ENCODE measurements at places on chromosomes 4 and X.
A peak's percentile ranks its signal among the peaks of the same experiment; 100 is the strongest.

- no peak overlapping the region for H3K4me3 ChIP-seq
- DNase-seq, result no peak
- H3K4me1 ChIP-seq, result peaks cover 23% of the 10 kb centered on the region
Measured at GRCh38 chrX:97482666-97483300, 599.1 kb downstream of the RPA4 start.

GRCh38 chr4:184384056-184384809, 90.1 kb downstream of the IRF2 start:
- H3K27me3 ChIP-seq, result peaks cover 7% of the 10 kb centered on the region
- DNase-seq, result no peak
- H3K4me1 ChIP-seq, result peaks cover 48% of the 10 kb centered on the region
- H3K4me3 ChIP-seq, result no peak overlapping the region

- H3K4me3 ChIP-seq, result no peak overlapping the region
- no peaks in the 10 kb centered on the region for H3K27me3 ChIP-seq
- peaks cover 22% of the 10 kb centered on the region for H3K4me1 ChIP-seq
- DNase-seq, result no peak
Measured at GRCh38 chr4:94635177-94635576, 122.6 kb upstream of the BMPR1B start.

DNA sequence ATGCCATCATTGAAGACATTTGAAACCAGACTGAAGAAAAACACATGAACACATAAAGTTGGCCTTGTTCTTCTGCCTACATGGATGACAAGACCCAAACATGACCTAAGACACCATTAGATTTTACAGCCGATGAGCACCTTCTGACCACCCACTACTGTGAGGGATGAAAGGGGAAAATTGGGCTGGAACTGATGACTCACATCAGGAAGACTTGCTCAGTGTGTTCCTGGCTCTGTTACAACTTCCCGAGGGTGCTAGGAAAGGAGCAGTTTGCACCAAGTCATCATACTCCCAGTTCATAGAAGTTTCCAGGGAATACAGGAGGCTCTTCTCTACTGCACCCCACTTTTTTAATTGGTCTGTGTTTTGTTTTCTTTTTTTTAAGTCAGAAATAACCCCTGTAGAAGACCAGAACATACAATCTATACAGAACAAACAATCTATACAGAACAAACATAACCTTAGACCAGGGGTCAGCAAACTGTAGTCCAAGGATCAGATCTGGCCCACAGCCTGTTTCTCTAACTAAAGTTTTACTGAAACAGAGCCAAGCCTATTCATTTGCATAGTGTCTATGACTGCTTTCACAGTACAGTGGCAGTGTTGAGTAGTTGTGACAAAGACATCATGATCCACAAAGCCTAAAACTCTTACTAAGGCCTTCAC, 25.3 kb downstream of the BTC start:
- DNase-seq, result no peak
- H3K36me3 ChIP-seq, result no peaks in the 10 kb centered on the region

GRCh38 chr4:141210168-141210567, 10.5 kb upstream of the ZNF330 start:
- DNase-seq, result no peak
- H3K27me3 ChIP-seq, result peaks cover 5% of the 10 kb centered on the region
- H3K27ac ChIP-seq, result no peak overlapping the region
- no peaks in the 10 kb centered on the region for H3K36me3 ChIP-seq
- no peaks in the 10 kb centered on the region for H3K4me1 ChIP-seq
- H3K4me3 ChIP-seq, result no peak overlapping the region

GRCh38 chr4:142645475-142646108, 200.5 kb downstream of the INPP4B start:
- no peaks in the 10 kb centered on the region for H3K27me3 ChIP-seq
- H3K4me3 ChIP-seq, result no peak overlapping the region
- H3K36me3 ChIP-seq, result peaks cover 13% of the 10 kb centered on the region

DNA sequence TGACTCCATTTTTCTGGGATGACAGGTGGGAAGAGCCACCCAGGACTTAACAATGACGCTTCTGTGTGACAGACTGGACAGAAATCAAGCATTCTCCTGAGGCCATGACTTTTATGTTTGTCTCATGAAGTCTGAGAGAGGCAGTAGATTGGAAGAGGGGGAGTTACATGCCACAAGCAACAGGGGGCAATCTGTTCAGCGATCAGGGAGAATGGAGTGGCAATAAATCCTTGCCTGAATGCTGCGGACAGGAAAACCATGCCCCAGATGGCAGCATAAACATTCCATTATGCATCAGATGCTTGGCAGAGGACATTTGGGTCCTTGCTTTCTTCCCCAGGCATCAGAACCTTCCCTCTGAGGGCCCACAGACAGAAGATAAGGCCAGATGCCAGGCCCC, 312.4 kb upstream of the DIPK2B start:
- DNase-seq, result no peak
- no peaks in the 10 kb centered on the region for H3K36me3 ChIP-seq
- no peak overlapping the region for H3K27ac ChIP-seq
- no peak overlapping the region for H3K4me3 ChIP-seq
- H3K4me1 ChIP-seq, result peaks cover 35% of the 10 kb centered on the region
- H3K27me3 ChIP-seq, result no peaks in the 10 kb centered on the region

GRCh38 chr4:7398104-7398423, 36.7 kb downstream of the PSAPL1 start:
- no peaks in the 10 kb centered on the region for H3K36me3 ChIP-seq
- no peak overlapping the region for H3K4me3 ChIP-seq
- peaks cover 49% of the 10 kb centered on the region for H3K4me1 ChIP-seq
- H3K27me3 ChIP-seq, result peaks cover 3% of the 10 kb centered on the region
- DNase-seq, result no peak

DNA sequence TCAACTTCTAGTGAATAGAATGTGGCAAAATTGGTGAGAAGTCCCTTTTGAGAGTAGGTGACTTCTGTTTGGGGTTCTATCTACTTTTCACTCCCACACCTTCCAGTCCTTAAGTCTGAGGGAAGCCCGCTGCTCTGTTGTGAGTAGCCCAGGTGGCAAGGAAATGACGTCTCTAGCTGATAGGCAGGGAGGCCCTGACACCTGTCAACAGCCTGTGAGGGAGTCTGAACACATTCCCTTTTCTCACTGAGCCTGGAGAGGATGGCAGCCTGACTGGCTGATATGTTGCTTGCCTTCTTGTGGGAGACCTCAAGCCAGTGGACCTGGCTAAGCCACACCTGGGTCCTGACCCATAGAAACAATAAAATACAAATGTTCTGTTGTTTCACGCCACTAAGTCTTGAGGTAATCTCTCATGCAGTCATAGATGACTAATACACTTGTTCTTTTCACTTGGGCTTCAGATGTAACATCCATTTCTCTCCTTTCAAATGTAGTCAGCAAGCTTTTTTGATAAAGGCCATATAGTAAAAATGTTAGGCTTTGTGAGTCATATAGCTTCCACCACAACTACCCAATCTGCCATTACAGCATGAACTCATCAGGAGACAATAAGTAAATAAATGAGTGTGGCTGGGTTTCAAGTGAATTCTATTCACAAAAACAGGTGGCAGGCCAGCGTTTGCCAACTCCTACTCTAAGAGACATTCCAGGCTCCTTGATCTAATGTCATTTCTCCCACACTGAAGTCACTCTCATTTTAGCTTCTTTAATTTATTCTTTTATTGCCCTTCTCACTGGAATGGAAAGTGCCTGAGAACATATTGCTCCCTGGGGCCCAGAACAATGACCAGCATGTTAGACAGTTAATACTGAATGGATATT, 265.1 kb upstream of the MAD2L1 start:
- H3K27ac ChIP-seq, result peak overlapping the region; percentile 30
- DNase-seq, result peak; percentile 30
- peaks cover 20% of the 10 kb centered on the region for H3K4me1 ChIP-seq
- peaks cover 3% of the 10 kb centered on the region for H3K27me3 ChIP-seq
- no peak overlapping the region for H3K4me3 ChIP-seq

GRCh38 chr4:168162604-168163003, 70.3 kb downstream of the ANXA10 start:
- no peaks in the 10 kb centered on the region for H3K4me1 ChIP-seq
- H3K36me3 ChIP-seq, result no peaks in the 10 kb centered on the region
- no peak overlapping the region for H3K27ac ChIP-seq
- no peak overlapping the region for H3K4me3 ChIP-seq
- H3K27me3 ChIP-seq, result no peaks in the 10 kb centered on the region
- no peak for DNase-seq

DNA sequence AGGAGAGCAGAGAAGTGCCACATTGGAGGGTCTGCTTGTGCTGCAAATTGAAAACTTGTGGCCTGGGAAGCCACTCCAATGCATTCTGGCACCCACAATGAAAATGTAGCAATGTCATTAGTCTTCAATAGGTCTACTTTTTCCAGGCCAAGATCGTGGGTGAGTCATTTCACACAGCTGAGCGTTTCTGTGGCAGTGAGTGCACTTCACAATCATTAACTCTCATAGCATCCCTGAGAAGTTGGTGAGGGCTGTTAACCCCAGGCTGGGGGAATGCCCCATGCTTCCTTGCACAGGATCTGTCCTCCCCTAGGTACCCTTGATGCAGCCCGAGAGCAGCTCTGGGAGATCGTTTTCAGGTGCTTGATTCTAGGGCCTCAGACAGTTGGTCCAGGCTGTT, 196.8 kb upstream of the ATP6AP2 start:
- peak overlapping the region; percentile 14 for H3K27ac ChIP-seq
- H3K4me1 ChIP-seq, result peaks cover 27% of the 10 kb centered on the region
- DNase-seq, result no peak
- H3K27me3 ChIP-seq, result peaks cover 8% of the 10 kb centered on the region
- H3K36me3 ChIP-seq, result no peaks in the 10 kb centered on the region
- no peak overlapping the region for H3K4me3 ChIP-seq

DNA sequence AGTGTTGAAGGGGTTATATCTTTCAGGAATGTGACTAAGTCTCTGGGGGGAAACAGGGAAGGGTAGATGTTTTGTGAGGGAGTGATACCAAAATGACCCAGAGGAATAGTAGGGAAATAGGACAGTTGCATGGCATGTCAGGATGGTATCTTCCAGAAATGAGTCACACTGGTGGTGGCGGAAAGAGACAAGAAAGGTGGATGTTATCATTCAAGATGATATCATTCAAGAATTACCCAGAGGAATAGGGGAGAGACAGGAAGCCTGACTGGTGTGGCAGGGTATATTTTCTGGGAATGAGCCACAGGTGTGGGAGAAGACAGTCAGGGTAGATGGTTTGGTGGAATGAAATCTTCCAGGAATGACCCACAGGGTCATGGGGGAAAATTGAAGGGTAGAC, 61.1 kb downstream of the MAOA start:
- H3K4me3 ChIP-seq, result no peak overlapping the region
- H3K4me1 ChIP-seq, result no peaks in the 10 kb centered on the region
- no peaks in the 10 kb centered on the region for H3K27me3 ChIP-seq
- no peaks in the 10 kb centered on the region for H3K36me3 ChIP-seq

DNA sequence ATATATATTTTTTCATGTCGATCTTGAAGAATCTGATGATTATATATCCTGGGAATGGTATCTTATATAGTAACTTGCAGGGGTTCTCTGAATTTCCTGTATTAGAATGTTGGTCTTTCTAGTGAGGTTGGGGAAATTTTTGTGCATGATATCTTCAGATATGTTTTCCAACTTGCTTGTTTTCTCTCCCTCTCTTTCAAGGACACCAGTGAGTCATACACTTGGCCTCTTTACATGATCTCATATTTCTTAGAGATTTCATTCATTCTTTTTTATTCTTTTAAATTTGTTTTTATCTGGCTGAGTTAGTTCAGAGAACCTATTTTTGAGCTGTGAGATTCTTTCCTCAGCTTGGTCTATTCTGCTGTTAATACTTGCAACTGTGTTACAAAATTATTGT, 27.2 kb upstream of the C4orf17 start:
- no peak overlapping the region for H3K27ac ChIP-seq
- DNase-seq, result no peak
- no peak overlapping the region for H3K4me3 ChIP-seq
- peaks cover 5% of the 10 kb centered on the region for H3K27me3 ChIP-seq

DNA sequence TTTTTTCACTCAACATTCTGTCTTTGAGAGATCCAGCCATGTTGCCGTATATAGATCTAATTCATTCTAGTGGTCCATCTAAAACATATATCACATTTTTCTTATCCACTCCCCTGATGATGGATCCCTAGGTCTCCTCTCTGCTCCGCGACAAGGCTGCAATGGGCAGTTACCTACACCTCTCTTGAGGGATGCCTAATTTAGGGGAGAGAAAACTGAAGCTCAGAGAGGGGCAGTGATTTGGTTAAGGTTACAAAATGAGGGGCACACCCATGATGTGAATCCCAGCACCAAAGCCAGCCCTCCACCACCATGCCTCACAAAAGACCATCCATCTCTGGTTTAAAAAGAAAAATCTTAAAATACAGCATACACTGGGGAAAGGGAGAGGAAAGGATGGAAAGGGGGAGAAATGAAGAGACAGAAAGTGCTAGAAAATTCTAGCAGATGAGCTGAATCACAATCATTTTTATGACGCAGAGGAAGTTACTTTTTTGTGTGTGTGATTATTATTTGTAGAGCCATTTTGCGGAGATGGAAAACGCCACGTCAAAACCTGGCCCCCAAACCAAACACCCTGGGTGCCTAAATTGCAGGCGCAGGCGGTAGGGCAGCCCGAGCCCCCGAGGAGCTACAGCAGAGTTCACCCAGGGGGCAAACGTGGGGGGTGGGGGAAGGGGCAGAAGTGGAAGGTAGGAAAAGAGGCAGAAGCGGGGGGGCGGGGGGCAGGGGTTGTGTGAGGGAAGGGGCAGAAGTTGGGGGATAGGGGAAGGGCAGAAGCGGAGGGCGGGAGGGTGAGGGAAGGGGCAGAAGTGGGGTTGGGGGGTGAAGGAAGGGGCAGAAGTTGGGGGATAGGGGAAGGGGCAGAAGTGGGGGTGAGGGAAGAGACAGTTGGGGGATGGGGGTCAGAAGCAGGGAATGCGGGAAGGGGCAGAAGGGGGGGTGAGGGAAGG, 1.3 kb upstream of the TSPYL2 start:
- no peaks in the 10 kb centered on the region for H3K27me3 ChIP-seq
- H3K4me3 ChIP-seq, result peak overlapping the region; percentile 77
- H3K27ac ChIP-seq, result peak overlapping the region; percentile 91

- no peak overlapping the region for H3K27ac ChIP-seq
- H3K4me3 ChIP-seq, result peak overlapping the region; percentile 82
- peaks cover 4% of the 10 kb centered on the region for H3K36me3 ChIP-seq
- peaks cover 47% of the 10 kb centered on the region for H3K27me3 ChIP-seq
- peaks cover 83% of the 10 kb centered on the region for H3K4me1 ChIP-seq
- DNase-seq, result peak; percentile 24
Measured at GRCh38 chrX:40168480-40169011, 70.8 kb upstream of the BCOR start.

- H3K27me3 ChIP-seq, result no peaks in the 10 kb centered on the region
- no peaks in the 10 kb centered on the region for H3K4me1 ChIP-seq
- no peak overlapping the region for H3K27ac ChIP-seq
- no peaks in the 10 kb centered on the region for H3K36me3 ChIP-seq
- no peak for DNase-seq
Measured at GRCh38 chrX:29661290-29661689, 554.1 kb upstream of the MAGEB2 start.

GRCh38 chrX:115378471-115378870, 89.0 kb downstream of the LUZP4 start:
- H3K27me3 ChIP-seq, result no peaks in the 10 kb centered on the region
- H3K4me1 ChIP-seq, result peaks cover 2% of the 10 kb centered on the region
- H3K36me3 ChIP-seq, result no peaks in the 10 kb centered on the region
- no peak overlapping the region for H3K4me3 ChIP-seq
- H3K27ac ChIP-seq, result no peak overlapping the region
- DNase-seq, result no peak

- peaks cover 37% of the 10 kb centered on the region for H3K4me1 ChIP-seq
- DNase-seq, result no peak
- H3K27me3 ChIP-seq, result peaks cover 3% of the 10 kb centered on the region
- no peak overlapping the region for H3K4me3 ChIP-seq
- no peaks in the 10 kb centered on the region for H3K36me3 ChIP-seq
Measured at GRCh38 chr4:54937501-54937900, 187.9 kb downstream of the KDR start.

GRCh38 chr4:54067166-54067565, 2.8 kb upstream of the CHIC2 start:
- H3K27ac ChIP-seq, result no peak overlapping the region
- H3K4me3 ChIP-seq, result no peak overlapping the region
- H3K4me1 ChIP-seq, result peaks cover 43% of the 10 kb centered on the region
- no peak for DNase-seq

All from nephron progenitor cell (in vitro differentiated cells).